Activated CD4-positive, alpha-beta T cell treated with anti-CD3 and anti-CD28 coated beads, Interleukin-2, amount 50 U/mL, for 1 hour (primary cell): ENCODE measurements at places on chromosomes 4 and X.

DNA sequence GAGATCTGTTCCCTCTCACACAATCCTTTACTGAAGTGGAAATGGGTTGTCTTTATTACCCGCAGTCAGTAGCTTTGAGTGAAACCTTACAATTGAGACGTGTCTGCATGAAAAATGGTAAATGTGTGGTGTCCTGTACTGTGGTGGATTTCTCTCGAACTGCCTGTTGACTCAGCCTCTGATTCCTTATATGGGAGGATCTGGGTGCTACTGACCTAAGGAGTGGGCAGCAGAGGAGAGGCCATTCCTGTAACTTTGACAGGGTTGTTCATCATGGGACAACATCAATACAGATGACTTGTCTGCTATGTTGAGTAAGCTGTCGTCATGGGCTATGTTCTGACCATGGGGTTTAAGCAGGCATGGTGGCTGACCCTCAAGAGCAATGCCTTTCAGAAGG is 159.6 kb upstream of the WDR1 start:
- no peak for DNase-seq

DNA sequence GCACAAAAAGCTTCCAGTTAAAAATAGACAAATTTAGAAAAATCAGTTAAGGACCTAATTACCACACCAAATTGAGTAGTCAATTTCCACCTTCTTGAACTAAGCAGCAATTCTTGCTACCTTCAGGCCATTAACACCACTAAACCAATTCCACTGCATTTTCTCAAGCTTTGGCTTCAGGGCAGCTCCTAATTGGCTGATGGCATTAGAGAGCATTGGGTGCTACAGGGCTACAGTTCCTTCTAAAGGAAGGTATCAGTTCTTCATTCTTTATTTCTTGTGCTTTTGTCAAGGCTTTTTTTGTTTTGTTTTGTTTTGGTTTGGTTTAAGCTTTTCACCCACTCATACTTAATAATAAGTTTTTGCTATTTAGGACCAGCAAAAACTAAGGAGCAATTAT is 90.2 kb upstream of the FAM241A start:
- DNase-seq: no peak

GRCh38 chr4:15888515-15888914 is 50.0 kb downstream of the FGFBP1 start:
- DNase-seq: no peak

DNA sequence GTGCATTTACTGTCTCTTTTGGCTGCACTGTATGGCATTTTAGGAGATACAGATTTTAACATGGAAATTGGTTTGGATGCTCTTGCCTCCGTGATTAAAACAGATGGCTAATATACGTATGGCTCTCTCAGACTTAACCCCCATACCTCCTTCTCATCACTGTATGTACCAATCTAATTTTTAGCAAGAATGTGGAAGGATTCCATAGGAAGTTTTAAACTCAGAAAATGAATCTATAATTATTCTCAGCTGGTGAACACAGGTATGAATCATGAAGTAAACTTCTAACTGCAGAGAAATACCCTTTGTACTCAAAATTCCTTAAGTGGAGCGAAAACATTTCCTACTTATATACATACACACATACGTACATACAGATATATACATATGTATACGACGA is 210.5 kb upstream of the NEIL3 start:
- DNase-seq: no peak

DNA sequence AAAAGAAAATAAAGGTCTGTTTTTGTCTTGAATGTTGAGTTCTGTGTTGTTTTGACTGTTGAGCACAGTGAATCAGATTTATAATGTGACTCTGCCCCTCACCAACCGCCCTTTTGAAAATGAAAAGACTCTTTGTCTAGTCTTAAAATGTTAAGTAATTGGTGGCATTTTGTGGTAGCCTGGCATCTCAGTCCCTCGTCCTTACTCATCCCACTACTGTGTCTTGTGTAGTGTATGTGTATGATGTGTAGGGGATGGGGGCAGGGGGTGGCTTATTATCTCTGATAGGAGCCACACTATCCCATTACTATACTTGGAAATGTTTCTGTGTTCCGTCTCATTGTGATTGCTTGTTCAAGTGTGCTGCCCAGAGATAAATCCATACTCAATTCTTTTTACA is 12.2 kb downstream of the KLHL34 start:
- no peak for DNase-seq

GRCh38 chrX:81489987-81490386 is 288.1 kb downstream of the SH3BGRL start:
- DNase-seq: no peak

DNA sequence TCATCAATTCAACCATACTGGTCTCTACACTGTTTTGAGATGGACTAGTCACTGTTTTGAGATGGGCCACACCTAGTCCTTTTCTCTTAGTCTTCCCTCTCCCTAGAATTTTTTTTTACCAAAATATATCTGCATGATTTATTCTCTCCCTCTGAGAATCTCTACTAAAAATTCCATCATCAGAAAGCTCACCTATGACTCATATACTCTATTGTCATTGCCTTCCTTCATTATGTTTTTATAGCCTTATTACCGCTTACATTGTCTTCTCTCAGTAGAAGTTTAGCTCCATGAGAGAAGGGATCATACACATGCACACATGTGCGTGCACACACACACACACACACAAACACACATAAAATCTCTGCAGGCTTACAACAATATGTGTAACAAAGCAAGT is 303.6 kb downstream of the PCDH10 start:
- DNase-seq: no peak

DNA sequence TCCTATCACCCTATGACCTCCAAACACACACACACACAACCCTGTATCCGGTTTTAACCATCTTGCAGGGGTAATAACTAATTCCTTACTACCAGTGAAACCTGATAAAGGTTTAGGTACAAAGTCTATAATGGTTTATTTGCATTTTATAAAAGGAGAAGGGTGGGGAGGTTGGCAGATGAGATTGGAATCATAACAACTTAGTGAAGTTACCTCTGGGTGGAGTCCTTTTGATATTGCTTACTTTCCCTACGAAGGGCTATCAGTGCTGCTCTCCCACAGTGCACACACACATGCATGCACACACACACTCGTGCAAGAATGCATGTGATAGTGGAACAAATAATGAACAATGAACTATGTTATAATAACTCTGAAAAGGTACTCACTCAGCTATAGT is 56.1 kb downstream of the CCSER1 start:
- no peak for DNase-seq

DNA sequence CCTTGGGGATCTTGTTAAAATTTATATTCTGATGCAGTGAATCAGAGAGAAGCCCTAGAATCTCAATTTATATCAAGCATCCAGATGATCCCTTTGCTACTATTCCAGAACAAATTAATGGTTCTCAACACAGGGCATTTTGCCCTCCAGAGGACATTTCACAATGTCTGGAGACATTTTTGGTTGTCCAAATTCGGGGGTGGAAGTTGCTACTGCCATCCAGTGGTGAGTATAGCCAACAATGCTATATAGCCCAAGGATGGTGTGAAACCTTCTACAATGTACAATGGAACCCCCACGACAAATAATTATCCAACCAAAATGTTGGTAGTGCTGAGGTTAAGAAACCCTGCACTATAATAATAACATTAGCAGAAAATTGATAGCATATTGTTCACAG is 2440.0 kb downstream of the PCDH7 start:
- no peak for DNase-seq

DNA sequence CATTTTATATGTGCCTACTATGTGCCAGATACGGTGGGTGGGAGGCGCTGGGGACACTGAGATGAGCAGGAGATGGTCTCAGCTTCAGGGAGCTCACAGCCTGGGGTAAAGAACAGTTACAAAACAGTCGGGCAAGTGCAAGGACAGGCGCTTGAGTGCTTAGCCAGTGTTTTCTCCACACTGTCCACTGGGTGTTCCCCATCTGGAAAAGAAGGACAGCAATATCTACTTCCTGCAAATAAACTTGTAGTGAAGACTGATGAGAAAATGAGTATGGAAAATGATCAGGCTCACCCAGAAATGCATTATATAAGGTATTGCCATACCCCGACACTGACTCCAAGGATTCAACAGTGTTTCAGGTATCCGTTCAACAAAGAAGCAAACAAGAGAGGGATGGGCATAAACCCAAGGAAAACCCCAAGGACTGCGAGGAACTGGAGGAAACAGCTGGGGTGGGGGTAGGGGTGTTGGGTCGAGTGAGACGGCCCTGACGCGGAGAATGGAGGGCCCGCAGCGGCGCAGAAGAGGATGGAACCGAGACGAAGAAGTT is 835 bp downstream of the TMEM185A start:
- no peak for DNase-seq

DNA sequence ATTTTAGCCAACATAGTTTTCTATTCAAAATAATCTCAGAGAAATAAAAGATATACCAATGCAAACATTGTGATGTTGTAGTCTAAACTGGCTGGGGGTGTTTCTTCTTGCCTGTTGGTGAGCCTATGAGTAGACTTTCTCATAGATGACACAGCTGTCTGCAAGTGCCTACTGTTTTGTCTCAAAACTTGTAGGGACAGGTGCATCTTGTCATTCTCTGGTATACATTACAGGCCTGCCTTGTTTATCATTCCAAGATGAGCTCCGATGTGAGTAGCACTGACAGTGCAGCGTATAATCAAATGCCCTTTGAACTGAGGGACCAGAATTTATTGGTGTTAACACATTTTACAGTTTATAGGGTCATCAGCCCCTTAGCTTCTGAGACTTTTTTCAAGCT is 353.8 kb downstream of the PRDM5 start:
- no peak for DNase-seq

DNA sequence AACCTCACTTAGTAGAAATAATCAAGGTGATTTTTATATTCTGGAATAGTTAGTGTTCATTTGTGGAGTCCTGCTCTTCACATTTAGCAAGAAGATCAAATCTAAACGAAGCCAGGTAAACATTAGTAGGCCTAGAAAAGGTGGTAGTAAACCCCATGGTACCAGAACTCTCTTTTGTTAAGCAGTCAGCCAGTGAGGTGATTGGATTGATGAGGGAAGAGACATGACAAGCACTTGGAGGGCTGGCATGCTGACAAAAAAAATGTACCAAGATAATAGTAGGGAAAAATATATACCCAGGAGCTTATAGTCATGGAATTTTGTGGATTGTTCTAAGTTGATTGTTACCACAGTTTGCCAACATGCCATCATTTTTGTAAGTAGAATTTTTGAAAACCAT is 163.8 kb downstream of the BANK1 start:
- no peak for DNase-seq

- no peak for DNase-seq
Measured at GRCh38 chr4:112626228-112626627, 10.5 kb downstream of the ZGRF1 start.

GRCh38 chr4:158891256-158891655 is 122.4 kb downstream of the FNIP2 start:
- no peak for DNase-seq

DNA sequence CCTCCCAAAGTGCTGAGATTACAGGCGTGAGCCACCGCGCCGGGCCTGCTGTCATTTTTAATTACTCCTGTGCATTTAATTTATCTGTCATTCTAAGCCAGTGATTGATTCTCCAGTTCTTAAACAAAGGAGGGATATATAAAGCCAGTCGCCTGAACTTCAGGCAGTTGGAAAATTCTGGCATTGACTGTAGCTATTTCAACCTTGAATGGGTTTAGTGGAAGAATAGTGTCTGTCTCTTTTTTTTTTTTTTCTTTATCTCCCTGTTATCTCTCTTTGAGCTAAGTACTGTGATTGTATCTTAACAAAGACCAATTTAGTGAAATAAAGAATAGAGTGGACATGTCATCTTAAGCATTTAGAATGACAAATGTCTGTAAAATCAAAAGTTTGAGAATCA is 11.0 kb downstream of the NEIL3 start:
- DNase-seq: no peak

DNA sequence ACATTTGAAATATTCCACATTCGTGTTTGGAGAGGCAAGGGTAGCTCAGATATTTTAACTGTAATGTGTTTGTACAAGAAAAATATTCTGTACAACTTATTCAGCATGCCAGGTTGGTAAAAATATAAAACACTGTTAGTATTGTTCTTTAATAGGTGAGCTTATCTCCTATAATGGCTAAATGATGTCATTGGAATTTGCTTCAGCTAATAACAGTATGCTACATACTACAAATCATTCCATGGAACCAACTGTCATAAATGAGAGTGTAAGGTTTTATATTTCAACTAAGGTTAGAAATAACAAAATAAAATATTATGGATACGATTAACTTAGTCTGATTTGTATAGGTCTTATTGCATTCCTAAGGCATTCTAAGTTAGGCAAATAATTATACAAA is 206.6 kb downstream of the ADGRL3 start:
- DNase-seq: no peak

- DNase-seq: no peak
Measured at GRCh38 chr4:121881158-121881557, 10.9 kb upstream of the BBS7 start.

DNA sequence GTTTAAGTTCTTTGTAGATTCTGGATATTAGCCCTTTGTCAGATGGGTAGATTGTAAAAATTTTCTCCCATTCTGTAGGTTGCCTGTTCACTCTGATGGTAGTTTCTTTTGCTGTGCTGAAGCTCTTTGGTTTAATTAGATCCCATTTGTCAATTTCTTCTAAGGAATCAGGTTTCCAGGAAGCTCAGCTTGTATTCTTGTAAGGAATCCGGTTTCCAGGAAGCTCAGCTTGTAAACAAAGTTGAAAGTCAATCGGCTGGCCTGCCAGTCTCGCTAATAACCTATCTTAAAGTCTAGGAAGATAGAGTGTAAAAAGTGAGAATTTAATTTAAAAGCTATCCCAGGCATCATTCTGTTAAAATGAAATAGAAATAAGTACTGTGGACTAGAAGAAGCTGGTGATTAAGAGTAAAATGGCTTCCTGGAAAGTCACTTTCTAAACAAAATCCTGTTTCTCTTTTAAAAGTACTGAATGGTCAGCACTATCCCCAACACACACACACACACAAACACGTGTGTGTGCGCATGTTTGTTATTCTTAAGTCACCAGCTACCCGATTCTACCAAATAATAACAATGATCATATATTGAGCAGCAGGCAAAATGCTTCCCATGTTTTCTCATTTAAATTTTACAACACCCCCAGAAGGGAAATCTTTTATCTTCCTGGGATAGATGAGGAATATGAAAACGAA is 171.7 kb downstream of the PAPSS1 start:
- DNase-seq: no peak

GRCh38 chr4:176499518-176499917 is 179.8 kb downstream of the SPCS3 start:
- DNase-seq: no peak

DNA sequence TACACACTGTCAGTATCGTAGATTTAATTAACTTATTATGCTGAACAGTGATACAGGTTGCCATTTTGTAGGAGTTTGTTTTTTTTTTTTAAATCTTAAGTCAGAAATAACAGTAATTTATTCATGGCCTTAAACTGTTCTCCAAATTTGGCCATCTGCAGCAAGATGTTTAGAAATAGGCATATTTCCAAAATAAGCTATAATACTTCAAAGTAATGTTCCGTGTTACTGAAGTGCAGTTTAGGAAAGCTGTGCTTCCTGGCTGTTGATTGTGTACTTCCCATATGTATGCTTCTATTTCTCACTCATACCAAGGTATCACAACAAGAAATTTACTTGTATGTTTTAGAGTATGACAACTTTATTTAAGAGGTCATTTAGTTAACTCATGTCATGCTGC is 28.9 kb downstream of the CPEB2 start:
- no peak for DNase-seq

GRCh38 chrX:115988825-115989224 is 181.7 kb upstream of the AGTR2 start:
- no peak for DNase-seq
